Posterior cingulate gyrus (tissue), 11 donors: ENCODE measurements at places on chromosomes 16 and 17.

DNA sequence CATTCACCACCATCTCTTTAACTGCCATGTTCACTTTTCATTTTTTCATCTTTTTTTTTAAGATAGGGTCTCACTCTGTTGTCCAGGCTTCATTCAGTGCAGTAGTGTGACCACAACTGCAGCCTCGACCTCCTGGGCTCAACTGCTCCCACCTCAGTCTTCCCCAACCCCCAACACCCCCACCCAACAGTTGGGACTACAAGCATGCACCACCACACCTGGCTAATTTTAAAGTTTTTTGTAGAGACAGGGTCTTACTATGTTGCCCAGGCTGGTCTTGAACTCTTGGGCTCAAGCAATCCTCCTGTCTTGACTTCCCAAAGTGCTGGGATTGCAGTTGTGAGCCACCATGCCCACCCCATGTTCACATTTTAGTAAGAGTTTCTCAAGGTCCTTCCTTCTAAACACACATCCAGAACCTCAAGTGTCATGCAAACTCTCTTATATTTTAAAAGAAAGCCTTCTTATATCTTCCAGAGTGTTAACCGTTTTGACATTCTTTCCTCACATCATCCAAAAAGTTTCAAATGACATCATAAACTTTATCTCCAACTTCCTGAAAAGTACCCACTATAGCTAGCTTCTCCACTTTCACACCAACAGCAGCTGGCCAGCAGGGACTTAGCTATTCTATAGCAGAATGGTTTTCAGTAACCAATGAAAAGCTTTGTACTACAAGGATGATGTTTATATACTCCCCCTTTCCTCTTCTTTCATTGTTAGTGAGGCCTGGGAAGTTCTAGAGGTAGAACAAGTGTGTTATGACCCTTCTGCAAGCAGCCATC, 49.3 kb downstream of the TRAF4 start:
- DNase-seq = no peak

GRCh38 chr17:17840751-17841591, 4.2 kb upstream of the SREBF1 start:
- no peak for DNase-seq

DNA sequence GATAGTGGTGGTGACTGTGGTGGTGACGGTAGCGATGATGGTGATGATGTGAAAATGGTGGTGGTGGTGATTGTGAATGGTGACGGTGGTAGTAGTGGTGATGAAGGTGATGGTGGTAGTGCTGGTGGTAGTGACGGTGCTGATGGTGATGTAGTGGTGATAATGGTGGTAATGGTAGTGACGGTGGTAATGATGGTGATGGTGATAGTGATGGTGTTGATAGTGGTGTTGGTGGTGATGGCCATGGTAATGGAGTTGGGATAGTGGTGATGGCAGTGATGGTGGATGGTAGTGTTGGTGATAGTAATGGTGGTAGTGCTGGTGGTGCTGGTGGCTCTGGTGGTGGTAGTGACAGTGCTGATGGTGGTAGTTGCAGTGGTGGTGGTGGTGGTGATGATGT, 14.7 kb upstream of the RBFOX1 start:
- no peak for DNase-seq

- peak; percentile 93 for DNase-seq
Measured at GRCh38 chr17:65122836-65123756, 14.1 kb upstream of the RGS9 start.

DNA sequence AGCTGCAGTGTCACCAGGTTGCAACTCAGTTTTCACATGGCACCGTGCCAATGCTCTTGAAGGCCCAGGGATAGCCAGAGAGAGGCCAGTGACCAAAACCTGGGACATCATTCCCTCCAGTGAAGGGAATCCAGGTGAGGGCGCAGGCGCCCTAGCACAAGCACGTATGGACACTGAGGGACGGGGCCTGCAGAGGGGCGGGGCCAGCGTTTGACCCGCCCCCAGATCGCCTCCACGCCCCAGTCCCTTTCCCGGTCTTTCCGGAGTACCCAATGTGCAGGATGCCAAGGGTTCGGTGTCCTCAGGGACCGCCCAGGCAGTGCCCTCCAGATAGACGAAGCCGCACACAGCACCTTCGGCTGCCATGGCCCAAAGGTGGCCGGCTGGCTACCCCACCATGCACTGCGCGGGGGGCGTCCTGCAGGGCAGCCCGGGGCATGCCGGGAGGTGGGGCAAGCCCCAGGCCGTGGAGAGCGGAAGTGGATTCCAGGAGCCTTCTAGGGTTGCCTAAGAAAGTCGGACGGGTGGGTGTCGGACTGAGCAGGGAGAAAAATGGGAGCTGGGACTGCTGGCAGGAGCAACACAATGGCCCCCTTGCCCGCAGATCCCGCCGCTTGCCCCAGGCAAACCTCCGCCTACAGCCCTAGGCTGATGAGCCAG, 4.6 kb downstream of the SLC12A4 start:
- DNase-seq = peak; percentile 68

- DNase-seq = no peak
Measured at GRCh38 chr16:87754535-87754934, 11.3 kb downstream of the KLHDC4 start.
